Muscle of back (tissue), 13 donors: ENCODE measurements at places on chromosomes 16 and 17.

- no peak for DNase-seq
These were observed 19.1 kb upstream of the WFIKKN2 start for GRCh38 chr17:50816271-50816670.

DNA sequence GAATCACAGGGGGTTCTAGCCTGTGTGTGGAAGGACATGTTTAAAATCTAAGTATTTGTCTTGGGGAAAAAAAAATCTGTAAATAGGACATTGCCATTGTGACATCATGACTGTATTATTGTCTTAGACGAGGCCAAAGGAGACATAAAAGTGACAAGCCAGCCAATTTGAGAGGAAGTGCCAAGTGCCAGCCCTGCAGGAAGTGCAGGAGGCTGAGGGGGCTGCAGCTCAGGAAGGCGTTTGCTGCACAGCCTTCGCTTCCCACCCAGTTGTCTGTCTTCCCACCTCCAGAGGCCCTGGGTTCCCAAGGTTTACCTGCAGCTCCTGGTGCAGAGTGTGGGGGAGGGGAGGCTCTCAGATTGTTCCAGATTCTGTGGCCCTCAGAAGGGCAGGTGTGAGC, 1.3 kb downstream of the ADCY7 start:
- no peak for DNase-seq

DNA sequence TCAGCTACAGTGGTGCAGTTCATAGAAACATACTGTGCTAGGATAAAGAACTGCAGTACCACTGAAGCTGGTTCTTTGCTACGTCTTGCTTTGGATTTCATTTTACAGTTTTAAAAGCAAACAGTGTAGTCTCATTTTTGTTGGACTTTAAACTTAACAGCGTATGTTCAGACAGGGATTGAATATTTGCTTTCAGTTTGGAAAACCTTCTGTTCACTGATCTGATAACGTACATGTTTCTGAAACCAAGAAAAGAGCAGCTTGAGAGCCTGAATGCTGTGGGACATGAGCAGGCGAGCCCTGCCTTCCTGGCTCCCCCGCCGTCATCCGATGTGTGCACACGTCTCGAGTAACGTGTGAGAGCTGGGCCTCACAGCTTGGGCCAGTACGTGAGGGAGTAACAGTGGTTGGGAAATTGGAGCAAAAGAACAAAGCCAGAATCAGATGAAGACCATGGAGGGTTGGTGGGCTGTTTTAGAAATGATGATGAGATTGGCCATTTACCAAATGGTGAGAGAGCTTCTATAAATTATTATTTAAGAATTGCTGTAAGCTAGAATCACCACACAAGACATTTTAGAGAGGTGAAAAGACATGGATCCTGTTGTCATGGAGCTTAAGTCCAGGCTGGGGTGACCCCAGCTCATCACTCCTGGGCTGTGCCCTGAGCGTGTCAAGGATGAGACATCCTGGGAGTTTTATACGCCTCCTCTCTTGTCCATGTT, 20.8 kb upstream of the CLEC18C start:
- no peak for DNase-seq

DNA sequence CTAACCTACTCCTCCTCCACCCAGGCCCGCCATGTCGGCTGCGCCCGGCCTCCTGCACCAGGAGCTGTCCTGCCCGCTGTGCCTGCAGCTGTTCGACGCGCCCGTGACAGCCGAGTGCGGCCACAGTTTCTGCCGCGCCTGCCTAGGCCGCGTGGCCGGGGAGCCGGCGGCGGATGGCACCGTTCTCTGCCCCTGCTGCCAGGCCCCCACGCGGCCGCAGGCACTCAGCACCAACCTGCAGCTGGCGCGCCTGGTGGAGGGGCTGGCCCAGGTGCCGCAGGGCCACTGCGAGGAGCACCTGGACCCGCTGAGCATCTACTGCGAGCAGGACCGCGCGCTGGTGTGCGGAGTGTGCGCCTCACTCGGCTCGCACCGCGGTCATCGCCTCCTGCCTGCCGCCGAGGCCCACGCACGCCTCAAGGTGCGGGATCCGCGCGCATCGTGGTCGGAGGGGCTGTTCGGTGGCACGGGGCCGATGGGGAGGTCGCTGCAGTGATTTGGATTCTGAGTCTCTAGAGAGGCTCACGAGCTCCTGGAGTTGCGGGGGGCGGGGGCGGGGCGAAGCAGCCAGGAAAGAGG, 878 bp downstream of the TRIM72 start:
- DNase-seq, result no peak

GRCh38 chr17:1498869-1499268, 6.4 kb upstream of the MYO1C start:
- DNase-seq, result no peak

DNA sequence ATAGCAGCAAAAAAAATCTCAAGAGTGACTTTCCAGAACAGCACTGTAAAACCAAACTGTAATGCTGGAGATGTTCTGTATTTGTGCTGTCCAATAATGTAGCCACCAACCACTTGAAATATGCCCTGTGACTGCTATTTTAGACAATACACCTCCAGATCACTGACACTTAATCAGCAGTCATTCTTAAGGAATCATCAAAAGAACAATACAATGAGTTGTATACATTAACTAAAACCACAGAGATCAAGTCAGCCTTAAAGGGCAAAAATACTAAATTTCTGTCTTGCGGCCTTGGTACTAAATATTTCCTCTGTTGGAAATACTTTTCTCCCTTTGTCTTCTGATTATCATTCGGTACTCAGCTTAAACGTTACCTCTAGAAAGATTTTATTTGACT, 33.6 kb upstream of the ANKFY1 start:
- no peak for DNase-seq

DNA sequence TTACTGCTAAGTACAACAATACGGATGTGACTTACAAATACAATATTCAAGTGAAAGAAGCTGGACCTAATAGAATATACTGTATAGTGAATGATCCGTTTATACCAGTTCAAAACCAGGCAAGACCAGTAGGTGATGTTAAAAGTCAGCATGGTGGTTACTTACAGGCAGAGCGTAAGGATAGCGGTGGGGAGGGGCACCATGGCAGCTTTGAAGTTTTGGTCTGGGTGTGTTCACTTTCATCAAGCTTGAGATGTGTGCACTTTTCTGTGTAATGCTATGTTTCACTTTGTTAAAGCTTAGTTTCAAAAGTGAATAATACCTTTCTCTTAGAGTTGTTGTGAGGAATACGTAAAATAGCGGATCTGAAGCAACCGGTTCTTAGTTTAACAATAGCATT, 16.5 kb upstream of the SLC35G3 start:
- DNase-seq, result no peak

DNA sequence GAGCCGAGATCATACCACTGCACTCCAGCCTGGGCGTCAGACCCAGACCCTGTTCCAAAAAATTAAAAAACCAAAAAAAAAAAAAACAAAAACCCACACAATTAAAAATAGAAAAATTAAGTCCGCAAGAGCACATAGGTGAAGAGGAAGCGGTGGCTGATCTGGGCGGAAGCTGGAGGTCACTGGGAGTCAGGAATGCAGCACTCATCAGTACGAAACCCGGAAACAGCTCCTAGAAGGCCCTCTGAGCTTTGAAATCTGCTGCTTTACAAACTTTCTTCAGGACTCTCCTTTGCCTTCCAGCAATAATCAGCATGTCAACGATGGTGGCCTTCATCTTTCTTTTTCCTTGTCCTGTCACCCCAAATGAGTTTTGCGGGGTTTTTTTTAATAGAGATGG, 29.5 kb downstream of the TRAP1 start:
- DNase-seq, result no peak

DNA sequence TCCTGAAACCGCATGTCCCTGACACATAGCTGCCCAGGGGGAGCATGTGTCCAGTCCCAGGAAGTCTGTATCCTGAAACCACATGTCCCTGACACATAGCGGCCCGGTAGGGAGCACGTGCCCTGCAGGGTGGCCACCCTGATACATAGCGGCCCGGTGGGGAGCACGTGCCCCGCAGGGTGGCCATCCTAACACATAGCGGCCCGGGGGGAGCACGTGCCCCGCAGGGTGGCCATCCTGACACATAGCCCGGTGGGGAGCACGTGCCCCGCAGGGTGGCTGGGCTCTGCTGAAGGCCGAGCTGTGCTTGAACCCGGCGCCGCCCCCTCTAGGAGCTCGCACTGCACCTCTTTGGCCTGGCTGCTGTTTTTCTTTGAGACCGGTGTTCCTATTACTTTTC, 18.7 kb upstream of the RPL13 start:
- DNase-seq, result no peak

- no peak for DNase-seq
These were observed 184.1 kb downstream of the PMP22 start for GRCh38 chr17:15081008-15081407.

GRCh38 chr16:14562691-14563491, 67.2 kb downstream of the PARN start:
- DNase-seq, result no peak

GRCh38 chr17:63693411-63694113, 6.4 kb downstream of the LIMD2 start:
- no peak for DNase-seq

GRCh38 chr17:81986606-81987005, 9.2 kb downstream of the ASPSCR1 start:
- DNase-seq, result no peak

GRCh38 chr16:73172973-73173709, 125.2 kb upstream of the ZFHX3 start:
- DNase-seq, result peak; percentile 54

DNA sequence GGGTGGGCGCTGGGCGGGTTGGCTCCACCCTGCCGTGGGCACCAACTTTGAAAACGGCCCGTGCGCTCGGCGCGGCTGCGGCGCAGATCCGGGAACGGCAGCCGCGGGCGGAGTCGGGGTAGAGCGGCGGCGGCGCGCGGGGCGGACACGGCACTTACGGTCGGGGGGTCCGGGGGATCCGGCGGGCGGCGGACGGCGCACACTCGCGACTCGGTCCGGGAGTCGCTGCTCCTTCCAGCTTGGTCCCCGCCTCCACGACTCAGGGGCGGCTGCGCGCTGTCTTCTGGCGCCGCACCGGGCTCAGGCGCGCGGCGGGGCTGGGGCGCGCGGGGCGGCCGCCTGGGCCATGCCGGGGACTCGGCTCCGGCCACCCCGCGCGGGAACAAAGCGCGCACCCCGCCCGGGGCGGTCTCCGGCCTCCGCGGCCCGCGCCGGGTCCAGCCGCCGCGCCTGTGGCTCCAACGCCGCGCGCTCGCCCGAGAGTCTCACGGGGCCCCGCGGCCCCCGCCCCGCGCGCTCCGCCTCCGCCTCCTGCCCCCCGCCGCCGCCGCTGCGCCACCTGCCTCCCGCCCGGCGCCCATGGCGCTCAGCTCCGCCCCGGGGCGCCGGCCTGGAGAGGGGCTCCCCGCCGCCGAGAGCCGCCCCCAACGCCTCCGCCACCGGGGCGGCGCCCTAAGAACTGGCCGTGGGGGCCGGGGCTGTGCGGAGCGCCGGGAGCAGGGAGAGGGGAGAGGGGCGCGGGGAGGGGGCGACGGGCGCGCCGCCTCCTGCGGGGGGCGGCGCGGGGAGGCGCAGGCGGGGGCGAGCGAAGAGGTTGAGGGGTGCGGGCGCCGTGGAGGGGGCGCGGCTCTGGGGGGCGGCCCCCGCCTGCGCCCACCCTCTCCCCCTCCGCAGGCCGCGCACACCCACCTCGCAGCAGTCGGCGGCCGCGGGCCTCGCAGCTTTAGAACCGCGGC, 35.9 kb downstream of the CBFA2T3 start:
- peak; percentile 45 for DNase-seq

GRCh38 chr17:66364990-66365490, 62.6 kb downstream of the PRKCA start:
- no peak for DNase-seq

GRCh38 chr17:28889996-28890395, 7.5 kb downstream of the FLOT2 start:
- no peak for DNase-seq

DNA sequence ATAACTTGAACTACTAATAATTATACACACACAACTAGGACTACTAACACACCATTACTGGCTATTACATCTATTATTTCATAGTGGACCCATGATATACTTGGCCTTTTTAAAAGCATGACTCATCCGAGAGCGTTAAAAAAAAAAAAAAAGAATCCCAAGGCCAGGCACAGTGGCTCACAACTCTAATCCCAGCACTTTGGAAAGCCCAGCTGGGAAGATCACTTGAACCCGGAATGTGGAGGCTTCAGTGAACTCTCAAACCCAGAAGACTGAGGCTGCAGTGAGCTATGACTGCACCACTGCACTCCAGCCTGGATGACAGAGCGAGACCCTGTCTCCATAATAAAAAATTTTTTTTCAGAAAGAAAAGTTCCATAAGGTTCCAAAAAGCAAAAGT, 3.1 kb downstream of the GLG1 start:
- no peak for DNase-seq

- peak; percentile 27 for DNase-seq
These were observed 47.1 kb downstream of the SPACA3 start for GRCh38 chr17:33038740-33039139.

- DNase-seq, result peak; percentile 67
These were observed 131.3 kb downstream of the AIPL1 start for GRCh38 chr17:6303664-6304063.

GRCh38 chr17:30346221-30346795, 12.5 kb upstream of the TMIGD1 start:
- DNase-seq, result no peak

DNA sequence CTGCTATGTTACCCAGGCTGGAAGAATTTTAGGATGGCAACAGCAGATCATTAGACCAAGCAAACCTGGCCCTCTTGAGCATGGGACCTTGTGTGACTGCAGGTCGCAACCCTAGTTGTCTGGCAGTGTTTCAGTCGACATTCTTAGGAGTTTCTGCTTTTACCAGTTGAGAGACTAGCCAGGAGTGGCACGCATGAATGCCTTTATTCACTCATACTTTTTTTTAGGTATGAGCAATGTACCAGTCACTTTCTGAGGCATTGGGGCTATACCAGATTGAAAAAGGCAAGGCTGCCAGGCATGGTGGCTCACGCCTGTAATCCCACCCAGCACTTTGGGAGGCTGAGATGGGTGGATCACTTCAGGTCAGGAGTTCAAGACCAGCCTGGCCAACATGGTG, 28.2 kb upstream of the HAS3 start:
- no peak for DNase-seq

DNA sequence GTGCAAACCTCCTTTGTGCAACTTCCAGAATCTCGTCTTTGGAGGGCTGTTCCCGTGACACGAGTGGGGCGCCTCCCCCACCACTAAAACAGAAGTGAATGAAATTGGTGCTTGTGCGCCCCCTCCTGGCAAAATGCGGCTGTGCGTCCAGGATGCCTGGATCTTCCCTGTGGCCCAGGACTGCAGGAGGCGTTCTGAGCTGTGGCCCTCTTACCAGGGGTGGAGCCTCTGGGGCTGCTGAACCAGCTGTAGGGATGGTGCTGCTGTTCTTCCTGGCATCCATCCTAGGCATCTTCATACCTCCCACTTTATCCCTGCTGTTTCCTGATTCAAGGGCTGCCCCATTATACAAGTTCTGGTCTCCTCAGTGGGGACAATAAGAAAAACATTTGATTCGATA, 18.5 kb upstream of the NAGLU start:
- peak; percentile 77 for DNase-seq

- DNase-seq, result no peak
These were observed 126.5 kb upstream of the RCVRN start for GRCh38 chr17:10031606-10032005.
